ENCODE measurements at places on chromosomes 4 and X.

DNA sequence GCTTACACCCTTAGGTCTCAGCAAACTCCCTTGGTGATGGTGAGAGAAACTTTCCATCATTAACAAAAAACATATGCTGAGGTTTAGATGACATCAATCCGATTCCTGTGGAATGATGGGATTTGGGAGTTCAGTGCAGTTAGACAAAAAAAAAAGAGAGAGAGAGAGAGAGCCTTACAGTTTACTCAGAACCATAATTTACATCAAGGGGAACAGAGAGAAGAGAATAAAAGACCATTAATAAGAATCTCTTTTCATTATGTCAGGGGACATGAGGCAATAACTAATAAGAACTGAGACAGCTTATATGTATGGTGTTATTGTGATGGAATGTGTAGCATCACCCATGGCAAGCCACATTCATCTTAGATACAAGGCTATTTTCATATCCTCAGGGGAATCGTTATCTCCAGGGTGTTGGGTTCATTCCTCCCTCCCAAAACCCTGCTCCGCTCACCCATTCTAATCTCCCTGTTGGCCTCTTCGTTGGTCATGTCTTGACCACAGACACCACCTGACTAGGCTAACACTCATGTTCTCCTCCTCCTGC lies 175.7 kb upstream of the MXRA5 start:
- DNase-seq, result no peak

DNA sequence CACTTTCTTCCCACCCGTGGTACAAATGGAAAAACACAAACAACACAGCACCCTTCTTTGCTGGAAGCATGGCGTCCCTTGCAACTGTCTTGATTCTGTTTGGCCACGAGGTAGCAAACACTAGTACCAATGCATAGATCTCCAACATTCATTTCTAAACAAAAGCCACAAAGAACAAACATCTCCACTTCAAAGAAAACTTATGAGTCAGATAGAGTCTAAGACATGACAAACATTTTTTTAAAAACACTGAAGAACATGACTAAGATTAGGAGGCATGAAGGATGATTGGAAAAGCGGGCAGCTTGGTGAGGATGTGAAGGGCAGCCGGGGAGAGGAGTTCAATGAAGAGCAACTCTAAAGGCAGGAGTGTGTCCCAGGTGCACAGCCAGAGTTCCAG lies 197.6 kb upstream of the FAM9B start:
- DNase-seq, result no peak

DNA sequence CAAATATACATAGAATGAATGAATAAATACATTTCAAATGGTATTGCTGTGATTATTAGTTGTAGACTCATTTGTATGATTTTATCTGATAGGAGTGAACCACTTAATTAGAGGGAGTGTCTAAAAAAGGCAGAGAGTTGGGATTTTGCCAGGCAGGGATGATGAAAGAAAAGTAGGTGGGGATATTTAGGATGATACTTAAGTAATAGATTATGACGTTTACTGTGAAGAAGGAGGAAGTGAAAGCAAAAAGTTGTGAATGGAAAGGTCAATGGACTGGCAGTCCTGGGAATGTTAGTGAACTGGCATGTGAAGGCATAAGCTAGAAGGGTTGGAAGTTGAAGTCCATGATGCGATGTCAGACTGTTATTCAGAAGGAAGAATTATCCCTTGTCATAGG lies 917.1 kb downstream of the RAPGEF2 start:
- DNase-seq, result no peak

GRCh38 chrX:5748586-5749150 lies 480.0 kb downstream of the NLGN4X start:
- no peak for DNase-seq

GRCh38 chr4:76147454-76148141 lies 599 bp downstream of the NUP54 start:
- peak; percentile 4 for DNase-seq

- no peak for DNase-seq
Measured at GRCh38 chrX:13691841-13692371, 3.0 kb downstream of the RAB9A start.

DNA sequence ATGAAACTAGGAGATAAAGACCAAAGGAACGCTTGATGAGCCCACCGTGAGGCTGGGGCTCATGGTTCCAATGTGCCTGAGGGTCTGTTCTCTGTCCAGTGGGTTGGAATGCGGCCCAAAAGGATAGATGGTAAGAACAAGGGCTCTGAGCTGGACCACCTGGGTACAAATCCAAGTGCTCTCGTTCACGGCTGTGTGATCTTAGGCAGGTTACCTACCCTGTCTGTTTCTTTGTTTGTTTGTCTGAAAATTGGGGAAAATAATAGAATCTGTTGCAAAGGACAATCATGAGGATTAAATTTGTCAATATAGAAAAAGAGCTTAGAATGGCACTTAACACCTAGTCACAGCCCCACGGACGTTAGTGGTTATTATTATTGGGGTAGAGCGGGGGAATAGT lies 36.0 kb downstream of the SMIM20 start:
- DNase-seq, result no peak

GRCh38 chr4:113026556-113026955 lies 22.9 kb upstream of the ANK2 start:
- DNase-seq, result no peak

- DNase-seq, result no peak
Measured at GRCh38 chrX:133999031-133999705, 13.8 kb upstream of the GPC3 start.

- DNase-seq, result no peak
Measured at GRCh38 chrX:104105330-104106262, 6.7 kb upstream of the ZCCHC18 start.

DNA sequence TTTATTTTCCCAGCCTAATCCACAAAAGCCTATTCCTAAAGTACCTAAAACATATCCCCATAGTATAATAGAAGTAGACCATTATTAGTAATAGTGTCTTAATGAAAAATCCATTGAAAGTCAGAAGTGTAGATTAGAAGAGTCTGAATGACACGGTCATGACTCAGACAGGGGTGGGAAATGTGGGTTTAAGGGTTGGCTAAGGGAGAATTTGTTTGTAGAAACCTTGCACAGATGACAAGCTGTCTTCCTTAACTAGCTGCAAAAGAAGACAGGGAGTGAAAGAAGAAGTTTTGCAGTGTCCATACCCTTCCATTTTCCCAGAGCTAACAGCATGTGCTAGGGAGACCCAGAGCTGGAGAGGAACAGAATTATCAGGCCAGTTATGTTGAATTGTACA lies 242.7 kb upstream of the ETNPPL start:
- no peak for DNase-seq

DNA sequence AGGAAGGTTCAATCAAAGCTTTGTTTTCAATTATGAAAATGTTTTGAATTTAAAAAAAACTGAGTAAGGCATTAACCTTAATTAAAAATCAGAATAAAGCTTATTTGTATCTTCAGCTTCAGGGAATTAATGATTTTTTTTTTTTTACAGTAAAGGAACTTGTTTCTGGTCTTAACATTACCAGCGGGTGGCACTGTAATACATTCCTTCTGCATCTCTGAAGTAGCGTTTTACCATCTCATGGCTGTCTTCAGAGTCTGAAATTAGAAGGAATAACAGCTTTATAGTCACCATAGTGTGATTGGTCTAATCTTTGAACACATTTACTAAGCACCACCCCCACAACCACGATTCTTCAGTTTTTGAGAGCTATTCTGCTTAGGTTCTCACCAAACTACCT lies 102.6 kb downstream of the IL1RAPL2 start:
- no peak for DNase-seq

GRCh38 chrX:39204353-39204752 lies 403.1 kb downstream of the MID1IP1 start:
- no peak for DNase-seq

- no peak for DNase-seq
Measured at GRCh38 chr4:75995727-75996126, 5.0 kb upstream of the SDAD1 start.

- DNase-seq, result no peak
Measured at GRCh38 chr4:10438924-10439323, 18.3 kb downstream of the ZNF518B start.

DNA sequence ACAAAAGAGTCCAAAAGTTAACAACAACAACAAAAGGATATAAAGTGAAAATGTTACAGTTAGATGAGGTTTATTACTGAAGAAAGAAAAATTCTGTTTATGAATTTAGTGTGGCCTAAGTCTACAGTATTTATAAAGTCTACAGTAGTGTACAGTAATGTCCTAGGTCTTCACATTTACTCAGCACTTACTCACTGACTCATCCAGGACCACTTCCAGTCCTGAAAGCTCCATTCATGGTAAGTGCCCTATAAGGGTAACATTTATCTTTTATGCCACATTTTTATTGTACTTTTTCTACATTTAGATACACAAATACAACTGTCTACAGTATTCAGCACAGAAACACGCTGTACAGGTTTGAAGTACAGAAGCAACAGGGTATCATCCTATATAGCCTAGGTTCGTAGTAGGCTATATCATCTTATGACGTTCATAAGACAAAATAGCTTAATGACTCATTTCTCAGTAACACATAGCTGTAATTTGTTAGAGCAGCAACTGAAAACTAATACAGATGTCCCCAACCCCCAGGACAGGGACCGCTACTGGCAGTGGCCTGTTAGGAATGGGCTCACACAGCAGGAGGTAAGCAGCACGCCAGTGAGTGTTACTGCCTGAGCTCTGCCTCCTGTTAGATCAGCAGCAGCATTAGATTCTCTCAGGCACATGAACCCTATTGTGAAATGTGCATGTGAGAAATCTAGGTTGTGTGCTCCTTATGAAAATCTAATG lies 61.3 kb downstream of the CENPC start:
- DNase-seq, result no peak

- DNase-seq, result no peak
Measured at GRCh38 chrX:134004084-134004483, 18.7 kb upstream of the GPC3 start.
